ENCODE measurements at places on chromosomes 13 and 19. TPM values are rescaled to one million over a fixed set of nuclear protein-coding genes. Genes with fewer than 3 reads are reported as not detected.

The SIAH3 gene
- total RNA-seq = not detected

The CYTH2 gene
- total RNA-seq = 33.1 TPM

The YJEFN3 gene
- 0.28 TPM for total RNA-seq

The TRAPPC6A gene
- total RNA-seq = 10.2 TPM

The ACP7 gene
- total RNA-seq = 1.4 TPM

The SLAIN1 gene
- 0.56 TPM for total RNA-seq

The IGFL3 gene
- 0.88 TPM for total RNA-seq

The TUBB4A gene
- not detected for total RNA-seq

The FGF21 gene
- not detected for total RNA-seq

The OSCAR gene
- total RNA-seq = 0.21 TPM

The LATS2 gene
- 6.9 TPM for total RNA-seq

The ZNF230 gene
- 1.3 TPM for total RNA-seq

The ATP8B3 gene
- total RNA-seq = 0.28 TPM

The BCL3 gene
- total RNA-seq = 32.9 TPM

The NLRP4 gene
- not detected for total RNA-seq

The PSG2 gene
- total RNA-seq = not detected

The LGALS7B gene
- total RNA-seq = 222 TPM

Measured in airway epithelial cell (primary cell).